ENCODE measurements at places on chromosomes 13 and 19.

DNA sequence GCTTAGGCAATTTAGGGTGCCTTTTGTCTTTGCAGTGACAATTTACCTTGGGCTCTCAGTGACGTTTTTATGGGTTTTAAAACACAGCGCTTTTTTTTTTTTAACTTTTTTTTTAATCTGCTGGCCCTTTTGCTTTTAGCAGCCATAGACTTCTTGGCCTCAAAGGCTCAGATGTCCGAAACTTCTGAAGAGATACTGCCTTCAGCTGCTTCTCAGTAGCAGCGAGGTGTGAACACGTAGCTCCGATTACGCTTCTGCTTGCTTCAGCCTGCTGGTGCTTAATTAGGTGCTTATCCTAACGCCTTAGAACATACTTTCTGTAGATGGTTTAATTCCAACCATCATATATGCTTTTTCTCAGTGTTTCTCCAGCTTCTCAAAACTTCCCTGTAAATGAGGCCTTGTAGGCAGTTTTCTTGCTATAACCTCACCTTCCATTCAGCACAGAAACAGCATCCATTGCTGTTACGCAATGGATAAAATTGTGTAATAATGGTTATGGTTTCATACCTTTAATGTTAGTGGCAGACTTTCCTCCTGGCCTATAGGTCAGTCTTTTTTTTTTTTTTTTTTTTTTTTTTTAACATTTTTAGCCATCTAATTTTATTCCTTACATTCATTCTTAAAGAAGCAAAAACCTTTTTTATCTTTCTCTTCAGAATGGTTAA lies 723.9 kb downstream of the GPC5 start:
- DNase-seq, result no peak

- no peak for DNase-seq
Measured at GRCh38 chr13:29830000-29830399, 20.4 kb downstream of the UBL3 start.

GRCh38 chr13:45362939-45363338 lies 22.0 kb upstream of the TPT1 start:
- no peak for DNase-seq

GRCh38 chr19:16470541-16470910 lies 1.2 kb downstream of the EPS15L1 start:
- DNase-seq, result no peak

DNA sequence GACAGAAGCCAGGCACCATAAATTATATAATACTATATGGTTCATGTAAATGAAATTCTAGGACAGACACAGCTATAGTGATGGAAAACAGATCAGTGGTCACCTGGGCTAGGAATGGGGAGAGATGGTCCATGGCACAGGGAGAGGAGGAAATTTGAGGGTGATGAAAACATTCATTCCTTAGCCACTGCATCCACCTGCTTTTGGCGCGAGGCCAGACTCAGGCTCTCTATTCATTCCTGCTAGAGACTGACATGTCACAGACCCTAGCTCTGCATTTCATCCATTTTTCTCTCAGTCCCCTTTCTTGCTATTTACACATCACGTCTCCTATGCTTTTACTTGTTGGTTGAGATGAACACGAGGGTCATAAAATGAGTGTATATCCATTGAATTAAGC lies 628.3 kb upstream of the SLC10A2 start:
- DNase-seq, result no peak

GRCh38 chr13:36414461-36414860 lies 17.8 kb upstream of the CCNA1 start:
- DNase-seq, result no peak

GRCh38 chr13:98279473-98280175 lies 102.6 kb upstream of the RNF113B start:
- no peak for DNase-seq

GRCh38 chr19:55156202-55157063 lies 1.1 kb downstream of the TNNI3 start:
- no peak for DNase-seq

GRCh38 chr13:36858290-36858689 lies 39.3 kb downstream of the RFXAP start:
- DNase-seq, result no peak

- DNase-seq, result no peak
Measured at GRCh38 chr13:99507986-99508385, 6.7 kb downstream of the TM9SF2 start.
